ENCODE measurements at places on chromosomes 1 and 21.
A peak's percentile ranks its signal among the peaks of the same experiment; 100 is the strongest.

DNA sequence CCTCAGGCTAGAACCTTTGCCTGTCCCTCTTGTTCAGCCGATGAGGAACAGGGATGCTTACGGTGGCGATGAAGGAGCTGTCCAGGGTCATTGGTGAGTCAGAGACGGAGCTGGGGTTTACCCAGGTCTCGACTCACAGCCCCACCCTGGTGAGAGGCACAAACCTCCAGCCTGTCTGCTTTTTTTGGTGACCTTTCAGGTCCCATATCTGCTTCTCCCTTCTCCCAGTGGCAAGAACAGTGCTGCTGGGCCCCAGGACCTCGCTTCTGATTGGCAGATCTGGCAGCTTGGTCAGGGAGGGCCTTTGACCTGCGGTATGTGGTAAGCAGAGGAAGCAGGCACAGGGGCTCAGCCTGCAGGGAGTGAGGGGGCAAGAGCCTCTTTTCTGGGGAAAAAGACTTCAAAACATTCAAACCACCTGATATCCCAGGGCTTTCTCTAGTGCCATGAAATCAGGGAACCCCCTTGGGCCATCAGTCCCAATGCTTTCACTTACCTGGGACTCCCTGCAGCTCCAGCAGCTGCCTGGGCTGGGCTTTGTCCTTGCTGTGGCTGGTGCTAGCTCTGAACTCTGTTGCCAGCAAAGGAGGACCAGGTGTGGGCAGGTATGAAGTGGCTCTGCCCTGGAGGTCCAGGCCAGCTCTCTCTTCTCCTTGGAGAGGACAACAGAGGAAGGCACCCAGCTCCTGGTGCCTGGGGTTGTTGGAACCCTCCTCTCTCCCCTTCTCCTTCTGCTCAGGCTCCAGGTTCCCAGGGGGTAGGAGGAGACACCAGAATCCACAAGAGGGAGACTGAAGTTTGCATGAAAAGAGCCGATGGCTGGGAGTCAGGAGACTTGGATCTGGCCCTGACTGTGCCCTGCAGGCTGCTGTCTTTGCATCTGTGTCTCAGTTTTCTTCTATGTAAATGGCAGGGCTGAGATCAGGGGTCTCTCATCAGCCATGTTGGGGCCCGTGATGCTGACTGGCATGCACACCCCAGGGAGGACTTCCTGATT is 41.4 kb downstream of the TRIM62 start:
- no peak for DNase-seq

DNA sequence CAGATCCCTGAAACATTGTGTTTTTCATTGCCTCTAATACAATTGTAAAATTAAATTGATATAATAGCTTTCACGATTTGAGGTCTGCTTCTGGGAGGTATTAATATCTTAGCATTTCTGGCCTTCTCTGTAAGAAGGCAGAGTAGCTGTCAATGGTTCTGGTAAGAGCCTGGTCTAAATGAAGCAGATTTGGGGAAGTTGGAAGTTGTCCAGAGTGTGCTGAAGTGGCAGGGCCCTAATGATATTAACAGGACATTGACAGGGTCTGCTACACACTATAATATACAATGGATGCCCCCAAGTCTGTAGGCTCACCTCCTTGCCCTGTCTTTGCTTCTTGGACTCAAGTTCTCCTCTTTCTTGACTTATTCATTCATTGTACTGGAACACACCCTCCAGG is 99.5 kb downstream of the C4BPA start:
- no peak for DNase-seq

- DNase-seq: no peak
Measured at GRCh38 chr1:6967431-6968111, 182.3 kb downstream of the CAMTA1 start.

- no peak for DNase-seq
Measured at GRCh38 chr1:90726986-90727480, 9.9 kb upstream of the BARHL2 start.

DNA sequence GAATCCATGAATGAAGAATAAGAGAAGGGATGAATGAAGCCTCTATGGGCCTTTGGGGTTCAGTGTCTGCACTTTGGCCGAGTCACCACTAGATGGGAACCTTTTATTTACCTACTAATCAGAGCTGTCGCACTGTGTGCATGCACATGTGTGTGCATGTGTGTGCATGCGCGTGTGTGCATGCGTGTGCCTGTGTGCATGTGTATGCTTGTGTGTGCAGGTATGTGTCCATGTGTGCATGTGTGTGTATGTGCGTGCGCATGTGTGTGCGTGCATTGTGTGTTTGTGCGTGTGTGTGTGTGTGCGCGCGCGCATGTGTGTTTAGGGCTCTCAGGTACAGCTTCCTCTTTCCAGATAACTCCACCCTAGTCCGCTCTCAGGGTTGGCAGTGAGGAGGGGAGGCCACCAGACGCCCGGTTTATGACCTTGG is 20.4 kb upstream of the UBXN10 start:
- no peak for DNase-seq

DNA sequence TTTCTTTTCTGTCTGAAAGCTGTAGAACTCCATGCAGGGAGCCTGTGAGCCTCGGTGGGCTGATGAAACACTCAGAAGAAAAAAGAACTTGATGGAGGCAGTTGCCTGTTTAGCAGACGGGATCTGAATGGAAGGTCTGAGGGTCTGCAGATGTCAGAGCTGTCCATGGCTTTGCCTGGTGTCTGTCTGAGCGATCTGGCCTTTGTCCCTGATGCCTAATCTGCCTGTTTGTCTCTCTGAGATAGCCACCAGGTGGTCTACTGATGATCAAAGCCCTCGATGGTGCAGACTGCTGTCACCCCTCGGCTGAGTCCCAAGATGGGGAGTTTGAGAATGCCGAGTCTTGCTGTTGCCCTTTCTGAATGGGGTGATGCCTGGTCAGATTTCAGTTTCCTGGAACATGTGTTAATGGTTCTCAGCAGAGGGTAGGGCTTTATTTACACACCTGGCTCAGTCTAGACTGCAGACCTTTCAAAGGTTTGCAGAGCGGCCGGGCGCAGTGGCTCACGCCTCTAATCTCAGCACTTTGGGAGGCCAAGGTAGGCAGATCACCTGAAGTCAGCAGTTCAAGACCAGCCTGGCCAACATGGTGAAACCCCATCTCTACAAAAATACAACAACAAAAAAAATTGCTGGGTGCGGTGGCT is 90.4 kb downstream of the KIF26B start:
- DNase-seq: no peak

DNA sequence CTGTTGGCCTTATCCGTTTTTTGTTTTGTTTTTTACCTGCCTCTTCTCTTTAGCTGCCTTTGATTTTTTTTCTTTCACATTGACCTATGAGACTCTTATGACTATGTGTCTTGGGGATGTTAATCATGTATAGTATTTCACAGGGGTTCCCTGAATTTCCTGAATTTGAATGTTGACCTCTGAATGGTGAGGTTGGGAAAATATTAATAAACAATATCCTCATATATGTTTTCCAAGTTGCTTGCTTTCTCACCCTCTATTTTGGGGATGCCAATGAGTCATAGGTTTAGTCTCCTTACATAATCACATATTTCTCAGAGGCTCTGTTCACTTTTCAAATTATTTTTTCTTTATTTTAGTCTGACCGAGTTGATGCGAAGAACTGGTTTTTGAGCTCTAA is 29.6 kb downstream of the GBP5 start:
- no peak for DNase-seq

DNA sequence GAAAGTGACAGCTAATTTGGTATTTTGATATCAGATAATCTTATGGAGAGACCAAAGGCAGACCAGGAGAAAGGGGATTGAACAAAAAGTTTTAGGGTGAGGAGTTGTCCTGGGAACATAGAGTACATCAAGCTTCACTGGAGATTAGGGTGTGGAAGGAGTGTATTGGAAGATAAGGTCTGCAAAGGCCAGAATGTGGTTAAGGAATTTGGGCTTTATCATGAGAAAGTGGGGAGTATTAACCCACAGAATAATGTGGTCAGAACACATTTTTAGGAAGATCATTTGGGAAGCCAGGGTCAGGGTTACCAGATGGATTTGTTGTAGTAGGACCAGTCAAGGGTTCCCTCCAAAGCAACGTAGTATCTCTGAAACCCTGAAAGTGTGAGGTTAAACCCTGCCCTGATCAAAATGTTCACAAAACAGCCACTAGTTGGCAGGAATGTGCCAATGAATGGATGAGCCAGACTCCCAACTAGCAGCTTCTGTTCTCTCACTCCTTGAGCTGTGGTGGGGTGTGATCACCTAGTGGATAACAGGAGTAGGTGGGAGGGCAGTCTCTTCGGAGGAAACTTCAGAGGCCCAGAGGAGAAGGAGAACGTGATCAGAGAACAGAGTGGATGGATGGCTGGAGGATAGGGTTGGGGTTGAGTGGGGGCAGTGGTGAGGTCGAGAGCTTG is 35.8 kb downstream of the SLC2A1 start:
- DNase-seq: peak; percentile 26

- DNase-seq: peak; percentile 42
Measured at GRCh38 chr1:156499842-156500542, 583 bp downstream of the MEF2D start.

DNA sequence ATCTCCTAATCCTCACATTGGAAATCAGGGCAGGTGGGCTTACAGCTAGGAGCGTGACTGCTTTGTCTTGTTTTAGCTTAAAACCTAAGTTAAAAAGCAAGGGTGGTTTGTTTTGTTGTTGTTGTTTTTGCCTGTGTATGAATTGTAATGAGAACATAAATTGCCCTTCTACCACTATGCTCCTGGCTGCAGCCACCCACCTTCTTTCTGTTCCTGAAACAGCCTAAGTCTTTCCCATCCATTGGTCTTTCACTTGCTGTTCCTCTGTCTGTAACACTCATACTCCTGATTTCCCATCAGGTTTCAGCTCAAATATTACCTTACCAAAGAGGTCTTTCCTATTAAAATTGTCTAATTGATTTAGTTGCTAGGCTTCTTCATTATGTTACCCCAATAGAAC is 604 bp upstream of the TMEM79 start:
- DNase-seq: no peak

DNA sequence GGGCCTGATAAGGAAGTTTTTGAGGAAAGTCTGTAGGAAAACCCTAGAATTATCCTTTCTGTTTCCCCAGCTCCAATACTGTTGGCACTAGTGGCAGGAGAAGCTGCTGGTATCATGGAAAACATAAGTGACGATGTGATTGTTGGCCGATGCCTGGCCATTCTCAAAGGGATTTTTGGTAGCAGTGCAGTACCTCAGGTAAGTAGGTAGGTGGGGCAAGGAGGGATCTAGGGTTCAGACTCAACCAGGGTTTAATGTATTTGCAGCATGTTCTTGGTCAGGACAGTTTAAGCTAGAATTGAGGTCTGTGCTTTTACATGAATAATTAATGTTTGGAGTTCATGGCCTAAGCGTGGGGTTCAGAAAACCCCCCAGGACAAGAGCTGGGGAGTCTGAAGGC is 62.1 kb downstream of the KDM1A start:
- DNase-seq: no peak

GRCh38 chr1:236489710-236490377 is 33.9 kb upstream of the LGALS8 start:
- no peak for DNase-seq

DNA sequence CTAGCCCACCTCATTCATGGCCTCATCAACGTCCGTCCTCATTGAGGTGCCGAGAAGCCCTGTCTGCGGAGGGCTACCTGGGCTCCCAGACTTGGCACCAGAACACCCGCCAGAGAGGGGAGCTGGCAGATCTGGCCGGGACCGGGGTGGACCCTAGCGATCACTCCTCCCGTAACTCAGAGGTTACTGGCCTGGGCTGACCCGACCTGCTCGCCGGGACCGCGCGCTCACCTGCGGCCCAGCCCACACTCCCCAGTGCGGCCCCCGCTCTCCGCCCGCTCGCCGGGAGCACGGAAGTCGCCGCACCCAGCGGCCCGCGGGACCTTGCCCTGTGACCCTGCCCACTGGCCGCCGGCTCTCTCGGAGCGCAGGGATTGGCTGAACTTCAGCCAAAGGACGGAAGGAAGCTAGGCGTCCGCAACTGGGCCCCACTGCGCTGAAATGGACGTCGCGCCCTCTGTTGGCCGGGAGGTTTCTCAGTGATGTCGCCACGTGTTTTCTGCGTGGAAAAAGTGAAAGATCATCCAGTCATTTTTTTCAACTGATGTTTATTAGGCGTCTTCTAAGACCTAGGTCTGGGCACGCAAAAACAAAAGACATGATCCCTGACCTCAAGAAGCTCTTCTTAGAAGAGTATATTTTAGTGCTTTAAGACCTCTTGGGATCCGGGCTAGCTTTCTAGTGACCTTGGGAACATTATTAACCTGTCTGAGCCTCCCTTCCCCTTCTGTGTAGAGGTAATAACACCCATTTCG is at the start of gene SMIM12:
TSS of gene SMIM12 (minus strand) at position 304 of the 755 bp plus-strand sequence. CDS start 3,772 bp downstream, outside the sequence.
- peak; percentile 78 for DNase-seq

- DNase-seq: peak; percentile 54
Measured at GRCh38 chr1:203702130-203702577, 62.8 kb upstream of the LAX1 start.

DNA sequence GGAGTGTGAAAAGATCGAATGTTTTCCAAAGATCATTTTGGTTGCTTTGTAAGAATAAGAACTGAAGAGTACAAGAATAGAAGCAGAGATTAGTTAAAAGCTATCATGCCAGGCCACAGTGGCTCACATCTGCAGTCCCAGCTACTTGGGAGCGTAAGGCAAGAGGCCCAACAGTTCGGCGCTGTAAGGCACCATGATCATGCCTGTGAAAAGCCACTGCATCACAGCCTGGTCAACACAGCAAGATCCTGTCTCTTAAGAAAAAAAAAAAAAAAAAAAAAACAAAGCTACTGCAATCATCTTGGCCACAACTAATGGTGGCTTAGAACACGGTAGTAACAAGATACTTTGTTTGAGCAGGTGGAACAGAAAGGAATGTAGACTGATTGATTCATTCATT is 116.2 kb downstream of the EIF4G3 start:
- DNase-seq: no peak

- DNase-seq: no peak
Measured at GRCh38 chr1:210397252-210397651, 68.5 kb downstream of the HHAT start.

DNA sequence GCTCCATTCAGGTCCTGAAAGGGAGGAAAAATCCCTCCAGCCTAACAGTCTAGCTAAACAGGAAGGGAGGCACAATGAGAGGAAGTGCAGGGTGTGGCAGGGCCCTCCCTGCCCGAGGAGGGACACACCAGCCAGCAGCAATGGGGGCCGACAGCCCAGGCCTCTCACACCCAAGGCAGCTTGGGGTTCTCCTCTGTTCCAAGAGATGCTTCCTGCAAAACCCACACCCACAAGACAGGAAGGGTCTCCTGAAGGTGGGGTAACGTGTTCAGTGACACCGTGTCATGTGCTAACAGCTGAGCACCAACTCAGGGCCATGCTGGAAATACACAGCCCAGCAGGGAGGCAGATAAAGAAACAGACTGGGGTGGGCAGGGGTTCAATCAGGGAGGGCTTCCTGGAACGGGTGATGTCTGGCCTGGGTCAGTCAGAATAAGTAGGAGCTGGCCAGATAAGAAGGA is 10.2 kb downstream of the ECE1 start:
- DNase-seq: no peak

DNA sequence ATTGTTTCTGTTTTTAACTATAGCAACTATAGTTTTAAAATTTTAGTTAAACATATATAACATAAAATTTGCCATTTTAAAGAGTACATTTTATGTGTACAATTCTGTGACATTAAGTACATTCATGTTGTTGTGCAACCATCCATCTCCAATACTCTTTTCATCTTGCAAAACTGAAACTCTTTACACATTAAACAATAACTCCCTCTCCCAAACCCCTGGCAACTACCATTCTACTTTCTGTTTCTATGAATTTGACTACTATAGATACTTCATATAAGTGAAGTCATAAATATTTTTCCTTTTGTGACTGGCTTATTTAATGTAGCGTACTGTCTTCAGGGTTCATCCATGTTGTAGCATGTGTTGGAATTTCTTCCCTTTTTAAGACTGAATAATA is 25.9 kb downstream of the PCBP3 start:
- DNase-seq: no peak

Data from effector CD8-positive, alpha-beta T cell (primary cell).